ENCODE measurements at places on chromosomes 11 and 22.
A peak's percentile ranks its signal among the peaks of the same experiment; 100 is the strongest.

DNA sequence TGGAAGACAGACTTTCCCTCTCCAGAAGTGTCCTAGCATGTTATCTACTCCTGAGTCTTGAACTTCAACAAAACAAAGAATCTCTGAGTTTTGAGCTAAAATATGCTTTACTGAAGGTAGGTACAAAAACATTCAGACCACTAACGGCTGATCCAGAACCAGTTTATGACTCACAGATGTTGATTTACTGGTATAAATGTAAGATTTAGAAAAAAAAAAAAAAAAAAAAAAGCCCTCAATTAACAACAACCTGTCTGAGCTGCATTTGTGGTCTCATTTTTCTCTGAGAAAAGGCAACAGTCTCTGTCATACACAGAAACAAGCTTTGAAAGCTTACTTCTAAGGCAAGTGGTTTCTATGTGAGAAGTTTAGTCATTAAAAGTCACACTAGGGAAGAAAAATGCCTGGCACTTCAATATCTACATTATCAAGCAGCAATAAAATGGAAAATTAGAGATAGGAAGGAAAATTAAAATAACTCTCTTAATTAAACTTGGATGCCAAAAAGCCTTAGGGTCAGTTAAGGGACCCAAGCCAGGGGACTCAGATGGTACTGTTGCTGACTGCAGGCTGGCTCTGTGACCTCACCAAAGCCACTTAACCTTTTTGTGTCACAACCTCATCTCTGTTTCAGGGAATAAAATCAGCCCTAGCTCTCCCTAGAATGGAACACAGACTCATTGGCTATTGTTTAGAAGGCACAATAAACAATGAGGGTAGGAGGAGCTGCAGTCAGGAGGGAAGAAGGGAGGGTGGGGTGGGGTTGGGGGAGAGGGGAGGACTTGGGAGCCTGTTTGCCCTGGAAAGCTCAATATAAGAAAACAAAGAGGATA is 61.7 kb downstream of the ETS1 start:
- DNase-seq: no peak

GRCh38 chr11:94128746-94129511 is at the start of gene PANX1:
Gene PANX1, plus strand, starts transcription at chr11:94128841. Its CDS starts 472 bp downstream, at chr11:94129313.
- peak; percentile 92 for DNase-seq

- DNase-seq: no peak
These were observed 6.2 kb downstream of the TBX1 start for GRCh38 chr22:19766511-19767426.

DNA sequence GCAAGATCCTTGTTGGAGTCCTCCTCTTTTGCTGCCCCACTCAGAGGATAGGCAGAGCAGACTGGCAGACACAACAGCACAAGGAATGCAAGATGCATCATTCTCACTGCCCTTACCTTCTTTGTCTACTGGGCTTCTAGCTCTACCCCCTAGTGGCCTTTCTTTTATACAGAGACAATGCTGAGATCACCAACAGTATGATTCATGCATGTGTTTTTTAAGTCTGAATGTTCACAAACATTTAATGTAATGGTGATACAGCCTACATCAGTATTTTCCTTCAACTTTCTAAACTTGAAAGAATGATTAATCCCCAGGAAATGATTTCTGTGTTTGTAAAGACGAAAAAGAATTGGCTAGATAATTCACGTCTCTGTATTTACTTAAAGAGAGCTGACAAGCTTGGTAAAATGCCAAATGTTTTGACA is at the start of gene MMP10:
TSS of gene MMP10 (minus strand) at position 138 of the 428 bp plus-strand sequence. CDS start at position 101, 37 bp downstream.
- DNase-seq: no peak

DNA sequence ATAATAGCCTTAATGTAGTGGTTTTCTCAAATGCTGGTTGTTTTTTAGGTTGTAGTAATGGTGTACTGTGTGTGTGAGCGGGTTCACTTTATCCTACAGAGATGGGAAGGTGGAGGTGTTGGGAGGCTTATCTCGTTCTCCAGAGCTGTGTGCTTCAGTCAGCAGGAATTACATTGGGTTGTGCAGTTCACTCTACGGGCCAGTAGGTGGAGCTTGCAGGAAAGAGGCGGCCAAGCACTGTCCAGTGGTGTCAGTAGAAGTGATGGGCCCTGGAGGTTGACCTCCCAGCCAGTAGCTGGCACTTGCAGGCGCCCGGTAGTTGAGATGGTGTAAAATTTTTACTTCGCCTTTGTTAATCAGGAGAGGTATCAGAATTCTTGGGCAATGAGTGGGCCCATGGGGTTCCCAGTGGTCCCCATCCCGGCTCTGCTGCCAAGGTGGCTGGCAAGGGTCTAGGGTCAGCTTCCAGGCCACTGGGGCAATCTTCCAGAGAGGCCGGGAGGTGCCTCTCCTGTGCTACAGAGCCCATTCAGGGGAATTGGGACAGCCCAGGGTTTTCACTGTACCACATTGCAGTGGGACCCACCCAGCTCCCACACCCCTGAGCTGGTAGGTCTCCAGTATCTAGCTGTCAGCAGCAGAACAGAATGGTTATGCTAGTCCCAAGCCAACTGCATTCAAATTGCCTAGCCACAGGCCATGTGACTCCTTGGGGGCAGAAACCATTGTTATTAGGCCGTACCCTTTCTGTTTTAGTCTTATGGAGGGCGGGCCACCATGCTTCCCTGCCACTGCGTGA is 43.9 kb downstream of the BIRC2 start:
- DNase-seq: no peak

- no peak for DNase-seq
These were observed 81.1 kb upstream of the CHRM4 start for GRCh38 chr11:46472662-46472994.

- DNase-seq: no peak
These were observed 6.6 kb downstream of the CERK start for GRCh38 chr22:46731246-46732040.

- no peak for DNase-seq
These were observed 140.7 kb downstream of the NXPE2 start for GRCh38 chr11:114819028-114819427.

GRCh38 chr11:129866311-129866710 is 29.1 kb downstream of the NFRKB start:
- no peak for DNase-seq

DNA sequence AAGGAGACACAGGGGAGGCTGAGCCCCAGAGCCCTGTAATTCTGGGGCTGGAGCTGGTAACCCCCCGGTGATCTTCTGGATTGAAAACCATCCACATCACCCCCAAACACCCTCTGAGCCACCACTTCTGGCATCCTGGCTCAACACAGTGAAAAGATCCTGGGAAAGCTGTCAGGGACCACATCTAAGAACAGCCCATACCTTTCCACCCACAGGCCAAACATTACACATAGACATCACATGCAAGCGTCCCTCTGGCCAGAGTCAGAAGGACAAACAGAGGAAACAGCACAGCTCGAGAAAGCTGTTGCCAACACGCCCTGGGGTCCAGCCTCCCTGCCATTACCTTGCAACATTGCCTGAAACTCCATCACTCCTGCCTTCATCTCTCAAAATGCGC is 469.5 kb downstream of the SOX6 start:
- DNase-seq: no peak

DNA sequence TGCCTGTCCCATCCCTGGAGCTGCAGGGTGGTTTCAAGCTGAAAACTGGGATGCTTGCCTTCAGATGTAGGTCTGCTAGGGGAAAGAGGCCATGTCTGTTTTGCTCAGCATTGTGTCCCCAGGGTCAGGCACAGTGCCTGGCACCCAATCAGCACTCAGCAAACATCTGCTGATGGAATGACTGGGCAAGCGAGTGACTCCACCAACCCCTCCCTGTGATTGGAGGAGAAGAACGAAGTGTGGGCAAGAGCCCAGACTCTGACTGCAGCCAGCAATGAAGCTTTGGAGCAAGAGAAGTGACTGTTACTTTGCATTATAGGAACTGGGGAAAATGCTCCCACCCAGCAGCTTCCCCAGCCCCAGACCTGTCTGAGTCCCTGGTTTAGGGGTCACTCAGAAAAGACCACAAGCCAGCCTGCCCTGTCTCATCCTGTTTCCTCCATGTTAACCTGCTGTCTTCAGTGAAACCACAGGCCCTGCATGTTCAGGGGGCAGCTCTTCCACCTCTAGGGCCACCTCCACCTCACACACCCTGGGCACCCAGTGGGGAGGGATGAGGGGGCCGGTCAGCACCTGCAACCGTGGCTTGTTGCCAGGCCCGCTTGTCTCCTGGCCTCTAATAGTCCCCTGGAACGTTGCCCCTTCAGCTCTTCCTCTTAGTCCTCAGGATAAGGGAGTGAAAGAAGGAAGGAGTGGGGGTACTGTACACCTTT is 147.4 kb downstream of the TRIM29 start:
- no peak for DNase-seq

GRCh38 chr11:80846979-80847378 is 1406.1 kb upstream of the TENM4 start:
- no peak for DNase-seq

GRCh38 chr11:116287866-116288265 is 484.9 kb downstream of the BUD13 start:
- no peak for DNase-seq

GRCh38 chr22:35540595-35541253 is at the start of gene RASD2:
Gene RASD2, plus strand, starts transcription at chr22:35540831. Its CDS starts 5,979 bp downstream, at chr22:35546810.
- no peak for DNase-seq

- no peak for DNase-seq
These were observed 36.9 kb downstream of the ARFGAP3 start for GRCh38 chr22:42820045-42820763.

DNA sequence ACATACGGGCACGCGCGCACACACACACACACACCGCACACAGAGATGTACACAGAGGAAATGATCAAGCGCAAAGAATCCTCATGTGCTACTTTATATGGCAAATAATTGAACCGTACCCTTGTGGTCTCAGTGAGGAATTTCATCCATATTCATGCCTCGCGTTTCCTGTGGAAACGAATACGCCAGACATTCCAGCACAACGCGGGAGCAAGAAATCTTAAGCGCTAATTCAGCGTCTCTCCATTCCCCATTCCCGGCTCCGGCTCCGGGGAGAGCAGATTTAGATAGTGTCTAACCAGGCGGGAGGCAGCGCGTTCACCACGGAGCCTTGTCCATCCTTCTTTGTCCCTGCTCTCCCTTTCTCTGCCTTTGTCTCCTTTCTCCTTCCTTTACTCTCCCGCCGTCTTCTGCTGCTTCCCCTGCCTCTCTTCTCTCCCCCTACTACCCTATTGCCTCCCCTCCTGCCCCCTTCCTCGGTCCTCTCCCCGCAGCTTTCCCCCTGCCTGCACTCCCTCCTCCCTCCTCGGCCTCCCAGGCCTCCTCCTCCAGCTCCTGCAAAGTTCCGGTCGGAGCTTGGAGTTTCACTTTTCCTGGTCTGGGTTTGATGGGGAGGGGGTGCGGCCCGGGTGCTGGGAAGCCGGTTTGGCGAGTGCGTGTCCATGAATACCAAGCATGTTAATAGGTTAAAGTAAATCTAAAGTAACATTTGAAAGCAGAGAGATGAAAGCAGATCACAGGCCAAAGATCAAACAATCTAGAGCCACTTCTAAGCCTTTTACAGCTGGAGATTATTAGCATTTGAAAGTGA is 579.3 kb downstream of the BUD13 start:
- no peak for DNase-seq

DNA sequence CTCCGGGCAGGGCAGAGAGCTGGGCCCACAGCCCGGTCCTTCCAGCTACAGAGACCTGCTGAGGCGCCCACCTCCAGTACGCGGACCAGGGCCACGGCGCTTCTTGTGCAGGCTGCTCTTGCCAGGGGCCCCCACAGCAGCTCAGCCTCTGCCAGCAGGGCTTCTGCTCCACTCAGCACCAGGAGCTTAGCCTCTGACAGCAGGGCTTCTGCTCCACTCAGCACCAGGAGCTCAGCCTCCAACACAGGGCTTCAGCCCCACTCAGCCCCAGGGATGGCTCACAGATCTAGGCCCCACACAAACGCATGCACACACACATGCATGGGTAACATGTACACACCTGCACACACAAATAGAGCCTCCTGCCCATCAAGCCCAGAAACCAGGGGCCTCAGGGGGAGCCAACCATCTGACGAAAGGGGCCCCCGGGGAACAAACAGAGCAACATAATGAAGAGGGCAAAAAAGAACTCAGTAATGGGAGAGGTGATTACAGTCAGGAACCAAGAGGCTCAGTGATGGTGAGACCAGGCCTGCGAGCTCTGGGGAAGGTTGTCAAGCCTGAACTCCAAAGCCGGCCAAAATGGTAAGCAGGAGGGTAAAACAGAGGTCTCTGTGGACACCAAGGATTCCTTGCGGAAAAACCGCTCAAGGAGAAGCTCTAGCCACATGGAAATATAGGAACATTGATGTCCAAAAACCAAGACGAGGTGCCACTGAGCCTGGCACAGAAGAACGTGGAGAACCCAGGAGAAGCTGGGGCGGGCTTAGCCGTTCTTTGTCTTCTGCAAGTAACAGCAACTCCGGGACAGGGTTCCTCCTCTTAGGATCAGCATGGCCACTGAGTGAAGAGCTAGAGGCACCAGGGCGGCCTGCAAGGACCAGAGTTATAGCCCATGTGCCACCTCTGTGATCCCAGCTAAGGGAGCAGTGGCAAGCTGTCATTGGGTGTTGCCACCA is 46.5 kb downstream of the GNB1L start:
- DNase-seq: no peak

- DNase-seq: no peak
These were observed 18.2 kb upstream of the CLPB start for GRCh38 chr11:72452495-72452894.

DNA sequence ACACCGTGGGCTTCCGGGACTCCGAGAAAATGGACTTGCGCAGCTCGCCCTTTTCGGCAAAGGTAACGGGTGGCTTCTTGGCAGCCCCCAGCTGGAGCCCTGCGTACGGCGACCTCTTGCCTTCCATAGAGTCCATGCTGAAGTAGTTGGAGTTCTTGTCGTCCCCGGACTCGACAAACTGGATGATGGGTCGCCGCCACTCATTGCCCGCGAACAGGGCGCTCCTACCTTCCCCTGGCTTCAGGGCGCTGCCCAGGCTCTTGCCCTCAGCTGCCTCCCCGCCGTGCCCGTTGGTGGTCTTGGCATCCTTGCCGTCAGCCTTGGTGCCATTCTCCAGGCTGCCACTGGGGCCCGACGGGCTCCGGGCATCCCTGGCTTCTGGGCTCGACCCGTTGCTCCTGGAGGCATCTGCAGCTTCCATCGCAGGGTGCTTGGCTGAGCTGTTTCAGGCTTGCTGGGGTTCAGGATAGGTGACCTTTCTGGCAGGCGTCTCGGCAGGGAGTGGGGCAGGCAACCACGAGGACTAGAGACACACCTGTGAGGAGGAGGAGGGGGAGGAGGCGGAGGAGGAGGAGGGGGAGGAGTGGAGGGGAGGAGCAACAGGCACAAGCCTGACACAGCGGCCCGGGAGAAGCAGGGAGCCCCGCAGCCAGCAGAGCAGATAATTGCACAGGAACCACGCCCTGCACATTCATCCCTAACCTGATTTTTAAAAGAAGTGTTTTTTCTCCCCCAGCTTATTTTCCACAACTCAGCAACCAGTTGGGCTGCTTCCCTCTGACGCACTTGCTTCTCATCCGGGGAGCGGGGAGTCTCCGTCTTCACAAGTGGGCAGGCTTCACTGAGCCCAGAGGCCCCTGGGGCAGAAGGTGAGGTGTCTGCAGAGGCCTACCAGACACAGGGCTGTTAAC is at the start of gene TRIM29:
TSS of gene TRIM29 (minus strand) at position 503 of the 911 bp plus-strand sequence. CDS start at position 421, 82 bp downstream.
- peak; percentile 86 for DNase-seq

DNA sequence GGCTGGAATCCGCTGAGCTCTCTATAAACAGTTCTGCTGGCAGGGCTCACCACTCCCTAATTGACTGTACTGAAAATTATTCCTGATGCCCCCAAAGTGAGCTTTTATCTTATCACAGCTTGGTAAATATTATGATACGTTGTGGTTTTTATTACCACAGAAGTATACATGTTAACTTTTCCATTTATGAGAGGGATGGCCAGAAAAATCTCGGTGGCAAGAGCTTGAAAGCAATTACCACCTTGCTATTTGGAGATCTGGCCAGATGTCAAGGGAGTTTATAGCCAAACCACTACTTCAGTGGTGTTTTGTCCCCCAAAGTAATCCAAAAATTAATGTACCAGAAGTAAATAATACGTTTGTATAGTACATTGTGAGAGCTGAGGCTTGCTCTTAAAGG is 75.4 kb upstream of the RCN1 start:
- no peak for DNase-seq
